Liver (tissue), 10 donors: ENCODE measurements at places on chromosomes 2 and 18.

DNA sequence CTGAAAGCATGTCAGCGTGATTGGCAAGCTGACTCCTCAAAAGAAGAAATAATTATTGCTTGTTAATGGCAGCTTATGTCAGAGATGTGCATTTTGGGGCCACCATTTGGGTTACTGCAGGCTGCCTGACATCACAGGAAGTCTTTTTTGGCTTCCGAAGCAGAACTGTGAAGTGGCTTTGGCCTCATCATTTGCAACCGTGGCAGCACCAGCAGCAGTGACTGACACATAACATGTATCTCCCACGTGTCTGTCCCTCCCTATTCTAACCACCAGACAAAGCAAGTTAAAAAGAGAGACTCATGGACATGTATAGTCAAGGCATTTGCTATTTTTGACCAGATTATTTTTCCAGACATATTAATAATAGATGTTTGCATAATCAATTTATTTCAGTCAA is 488.7 kb upstream of the ACVR2A start:
- no peak for DNase-seq

GRCh38 chr18:73240899-73241298 is 373.1 kb upstream of the NETO1 start:
- DNase-seq: no peak

DNA sequence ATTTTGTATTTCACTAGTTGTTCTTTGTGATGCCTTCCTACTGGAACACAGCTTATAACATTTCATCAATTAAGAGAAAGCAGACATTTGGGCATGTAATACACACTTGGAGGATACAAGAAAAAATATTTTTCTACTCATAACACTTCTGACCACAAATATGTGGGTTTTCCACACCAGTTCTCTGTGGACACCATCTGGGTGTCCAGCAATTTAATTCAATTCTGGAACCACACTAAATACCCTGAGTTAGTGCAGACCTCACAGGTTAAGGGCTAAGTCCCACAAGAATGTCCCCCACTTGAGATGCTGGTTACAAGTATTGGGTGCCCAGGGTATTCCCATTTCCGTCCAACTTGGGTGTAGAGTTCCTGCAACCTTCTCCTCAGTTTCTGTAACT is 91.1 kb upstream of the SKOR2 start:
- DNase-seq: no peak

DNA sequence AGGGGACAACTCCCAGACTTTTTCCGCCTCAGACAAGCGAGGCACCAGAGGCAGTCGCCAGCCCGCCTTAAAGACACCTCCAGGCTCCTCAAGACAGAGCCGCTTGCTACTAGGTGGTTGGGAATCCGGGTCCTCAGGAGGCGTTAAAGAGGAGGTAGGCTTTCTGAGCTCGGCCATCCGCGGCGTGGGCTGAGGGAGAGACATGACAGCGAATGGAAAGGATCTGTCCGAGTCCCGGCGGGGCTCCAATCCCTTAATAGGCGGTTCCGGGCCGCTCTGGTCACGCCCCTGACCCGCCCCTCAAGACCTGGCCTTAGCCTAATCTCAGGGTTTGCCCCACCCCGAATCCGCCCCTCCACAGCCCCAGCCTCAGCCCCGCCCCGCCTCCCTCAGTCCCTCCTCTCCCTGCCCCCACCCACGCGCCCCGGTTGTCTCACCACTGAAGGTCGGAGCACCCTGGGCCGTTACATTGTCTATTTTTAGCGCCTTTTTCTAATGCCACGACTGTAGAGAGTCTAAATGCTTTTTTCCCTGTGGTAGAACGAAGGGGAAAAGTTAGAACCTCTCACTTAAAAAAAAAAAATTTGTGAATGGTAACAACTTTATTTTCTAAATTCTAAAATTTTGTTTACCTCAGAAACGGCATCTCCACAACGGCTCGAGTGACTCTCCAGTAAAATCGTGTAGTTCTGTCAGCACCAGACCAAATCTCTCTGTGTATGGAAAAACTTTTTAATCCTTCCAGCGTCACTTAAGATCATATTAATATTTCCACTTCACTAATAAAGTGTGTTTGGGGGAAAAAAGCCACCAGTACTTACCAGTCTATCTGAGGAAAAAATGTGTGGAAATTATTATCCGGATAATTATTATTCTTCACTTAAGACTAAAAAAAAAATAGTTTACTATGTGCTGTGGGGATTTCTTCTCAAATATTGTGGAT is at the start of gene RAD51AP2:
TSS of gene RAD51AP2 (minus strand) at position 229 of the 943 bp plus-strand sequence. CDS start at position 204, 25 bp downstream.
- DNase-seq: peak; percentile 89
